Progenitor cell of endocrine pancreas (in vitro differentiated cells): ENCODE measurements at places on chromosomes 6 and 20. TPM values are rescaled to one million over a fixed set of nuclear protein-coding genes. Genes with fewer than 3 reads are reported as not detected.

GRCh38 chr6:152309648-152310047, 327.5 kb downstream of the SYNE1 start:
- DNase-seq, result no peak

- DNase-seq, result no peak
Measured at GRCh38 chr6:138239774-138240173, 21.5 kb upstream of the PBOV1 start.

The BPIFB2 gene
- not detected in 2 replicates for total RNA-seq

The TMEM244 gene
- not detected in 2 replicates for total RNA-seq
